Stimulated activated CD4-positive, alpha-beta T cell treated with anti-CD3 and anti-CD28 coated beads, TNF-alpha, amount 100 ng/mL, for 4 hours (primary cell): ENCODE measurements at places on chromosomes 2 and 18.

DNA sequence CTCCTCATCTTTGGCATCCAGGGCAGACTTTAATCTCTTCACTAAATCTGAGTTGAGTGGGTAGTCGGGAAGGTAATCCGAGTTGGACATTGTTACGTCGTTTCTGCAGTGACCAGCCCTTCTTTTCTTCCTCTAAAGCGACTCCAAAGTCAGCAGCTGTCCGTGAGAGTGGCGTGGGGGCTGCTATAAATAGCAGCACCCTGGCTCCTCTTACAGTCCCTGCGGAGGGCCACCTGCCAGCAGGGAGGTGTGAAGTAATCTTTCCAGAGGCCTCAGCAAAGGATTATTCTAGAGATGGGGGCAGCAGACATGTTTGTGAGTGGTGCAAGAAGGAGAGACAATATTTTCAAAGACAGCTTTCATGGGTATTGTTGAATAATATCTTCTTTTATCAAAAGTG is at the start of gene ASB18:
TSS of gene ASB18 (minus strand) at position 151 of the 400 bp plus-strand sequence. CDS start at position 90, 61 bp downstream.
- DNase-seq: no peak

GRCh38 chr2:54573537-54573919 is 117.4 kb downstream of the SPTBN1 start:
- no peak for DNase-seq

DNA sequence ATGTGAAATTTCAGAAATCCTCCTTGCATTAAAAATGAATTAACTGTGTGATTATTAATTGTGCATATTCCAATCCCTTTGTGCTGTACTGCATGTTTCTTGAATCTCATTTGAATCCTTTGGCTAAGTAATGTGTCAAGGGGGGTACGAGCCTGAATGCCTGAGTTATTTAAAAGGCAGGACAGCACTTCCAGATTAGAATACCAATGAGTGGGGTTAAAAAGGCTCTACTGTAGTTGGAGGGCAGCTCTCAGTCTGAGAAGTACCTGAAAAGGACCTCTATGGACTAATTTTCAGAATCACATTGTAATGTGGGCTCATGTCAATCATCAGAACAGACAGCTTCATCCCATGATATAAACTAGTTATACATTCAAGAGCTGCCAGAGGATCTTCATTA is 423.0 kb downstream of the GRB14 start:
- DNase-seq: no peak

GRCh38 chr2:128530025-128530573 is 211.4 kb upstream of the HS6ST1 start:
- no peak for DNase-seq

DNA sequence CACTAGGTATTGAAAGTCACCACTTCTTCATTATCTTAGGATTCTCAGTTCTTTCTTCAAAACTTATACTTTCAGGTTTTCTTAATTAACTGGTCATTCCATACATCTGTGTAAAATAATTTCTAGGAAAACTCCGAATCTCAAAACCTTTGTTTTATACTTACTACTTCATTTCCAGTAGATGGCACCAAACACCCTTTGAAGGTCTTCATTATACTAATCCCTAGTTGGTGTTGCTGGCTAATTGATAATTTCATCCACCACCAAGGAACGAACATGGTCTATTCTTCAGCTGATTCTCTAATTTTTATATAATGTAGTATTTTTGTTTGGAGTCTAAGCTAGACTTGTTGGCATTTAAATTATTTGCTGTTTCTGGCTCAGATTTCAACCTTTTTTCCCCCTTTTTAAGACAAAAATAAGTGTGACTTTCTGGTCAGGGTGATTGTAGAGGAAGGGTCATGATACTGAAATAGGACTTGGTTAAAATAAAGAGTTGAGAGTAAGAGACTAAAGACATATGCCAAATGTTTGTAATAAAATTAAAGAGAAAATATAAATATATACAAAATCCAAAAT is 2.8 kb upstream of the MXD1 start:
- no peak for DNase-seq

DNA sequence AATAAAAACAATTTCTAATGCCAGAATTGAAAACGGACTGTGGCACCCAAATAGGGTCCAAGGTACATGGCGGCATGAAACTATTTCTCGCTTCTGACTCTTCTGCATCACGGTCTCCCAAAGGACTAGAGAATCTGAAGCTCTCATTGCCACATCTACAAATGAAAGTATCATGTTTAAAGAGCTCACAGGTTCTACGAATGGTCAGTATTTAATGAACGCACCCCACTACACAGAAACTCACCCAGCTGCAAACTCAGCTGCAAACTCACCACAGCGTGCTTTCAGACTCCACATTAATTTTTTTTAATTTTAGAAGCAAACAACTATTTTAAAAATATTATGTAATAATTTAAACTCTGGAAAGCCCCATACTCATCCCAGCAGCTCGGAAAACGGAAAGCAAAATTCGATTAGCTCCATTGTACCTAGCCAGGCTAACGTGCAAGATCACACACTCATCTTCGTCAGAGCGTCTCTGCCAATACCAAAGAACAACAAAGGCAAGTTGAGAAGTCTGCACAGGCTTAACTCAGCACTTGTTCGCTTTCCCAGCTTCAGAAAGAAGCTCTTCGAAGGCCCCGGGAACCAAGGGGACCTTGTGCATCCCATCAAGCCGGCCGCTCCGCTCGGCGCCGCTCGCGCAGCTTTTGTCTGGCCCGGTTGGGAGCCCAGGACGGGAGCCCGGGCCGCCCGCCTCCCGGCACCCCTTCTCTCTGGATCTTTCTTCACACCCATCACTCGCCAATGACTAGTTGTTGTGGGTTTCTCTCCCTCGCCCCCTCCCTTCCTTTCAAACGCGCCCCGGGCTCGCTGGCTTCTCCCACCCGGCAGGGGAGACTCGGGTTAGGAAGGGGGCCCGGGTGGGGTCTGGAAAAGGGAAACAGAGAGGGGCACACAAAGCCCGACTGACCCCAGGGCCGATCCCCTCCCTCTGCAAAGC is 785 bp downstream of the CLASP1 start:
- peak; percentile 12 for DNase-seq

- no peak for DNase-seq
Observed at GRCh38 chr18:58076052-58076451, 32.0 kb downstream of the NEDD4L start.

DNA sequence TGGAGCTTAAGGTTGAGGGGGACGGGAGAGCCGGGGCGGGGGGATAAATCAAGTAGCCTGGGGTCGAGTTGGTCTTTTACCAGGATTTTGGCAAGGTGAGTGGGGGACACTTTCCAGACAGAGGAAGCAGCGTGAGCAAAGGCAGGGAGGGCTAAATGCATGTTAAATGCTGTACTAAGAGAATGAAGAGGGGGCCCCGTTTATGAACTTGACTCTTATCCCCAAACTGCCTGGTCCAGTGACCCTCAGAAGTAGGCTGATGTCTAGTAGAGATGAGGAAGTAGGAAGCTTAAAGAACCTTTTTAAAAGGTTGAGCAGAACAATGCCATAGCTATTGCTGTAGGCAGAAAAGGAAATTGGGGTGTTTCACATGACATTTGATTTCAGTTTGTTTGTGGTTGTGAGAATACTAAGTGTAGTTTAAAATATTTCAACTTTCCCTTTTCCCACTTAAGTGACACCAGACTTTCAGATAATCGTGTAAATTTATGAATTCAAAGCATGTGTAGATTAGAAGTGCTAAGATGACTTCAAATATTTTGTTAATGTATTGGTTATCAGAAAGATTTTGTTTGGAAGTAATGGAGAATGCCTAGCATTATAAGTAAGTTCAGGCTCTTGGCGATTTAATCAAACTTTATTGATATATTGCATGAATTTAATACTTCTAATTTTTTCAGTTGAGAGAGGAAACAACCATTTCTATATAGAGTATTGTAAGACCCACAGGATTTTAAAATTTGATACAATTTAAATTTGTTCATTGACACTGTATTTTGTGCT is 1.8 kb downstream of the REL start:
- no peak for DNase-seq

DNA sequence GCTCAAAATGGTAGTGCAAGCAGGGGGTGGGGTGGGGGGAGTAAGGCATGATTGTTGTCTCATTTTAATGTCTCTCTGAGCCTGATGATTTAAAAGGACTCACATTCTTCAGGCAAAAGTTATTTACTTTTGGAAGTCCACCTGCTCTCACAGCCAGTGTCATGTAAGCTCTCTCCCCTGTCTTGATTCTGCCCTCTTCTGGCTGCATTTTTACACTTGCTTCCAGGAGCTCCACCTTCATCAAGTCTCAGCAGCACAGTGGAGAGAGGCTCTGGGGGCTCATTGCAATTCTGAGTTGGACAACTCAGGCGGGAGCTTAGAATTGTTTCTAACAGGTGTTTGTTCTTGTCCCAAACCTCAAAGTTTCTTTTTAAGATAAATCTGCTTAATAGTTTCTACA is 39.2 kb downstream of the GNAL start:
- DNase-seq: no peak

- no peak for DNase-seq
Observed at GRCh38 chr2:119836455-119837142, 76.9 kb downstream of the PTPN4 start.

DNA sequence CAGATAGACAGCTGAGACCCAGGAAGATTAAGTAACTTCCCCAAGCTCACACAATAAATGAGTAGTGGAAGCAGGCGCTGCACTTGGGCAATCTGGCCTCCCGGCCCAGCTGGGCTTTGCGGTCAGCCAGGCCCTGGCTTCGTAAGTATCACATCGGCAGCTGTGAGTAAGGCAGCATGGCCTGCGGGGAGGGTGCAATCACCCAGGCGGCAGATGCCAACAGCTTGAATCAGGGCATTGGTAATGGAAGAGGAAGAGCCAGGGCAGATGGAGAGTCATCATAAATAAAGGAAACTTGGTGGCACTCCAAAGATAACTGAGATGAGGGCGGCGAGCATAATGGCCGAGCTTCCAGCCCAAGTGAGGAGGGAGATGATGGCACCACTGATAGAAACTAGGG is 217.9 kb upstream of the PID1 start:
- no peak for DNase-seq

GRCh38 chr2:128550389-128550788 is 231.7 kb upstream of the HS6ST1 start:
- no peak for DNase-seq

- DNase-seq: no peak
Observed at GRCh38 chr2:9573840-9574239, 18.2 kb upstream of the ADAM17 start.

GRCh38 chr18:49344825-49345224 is 115.6 kb downstream of the DYM start:
- no peak for DNase-seq

- no peak for DNase-seq
Observed at GRCh38 chr2:85455552-85456090, 37.1 kb downstream of the SH2D6 start.

DNA sequence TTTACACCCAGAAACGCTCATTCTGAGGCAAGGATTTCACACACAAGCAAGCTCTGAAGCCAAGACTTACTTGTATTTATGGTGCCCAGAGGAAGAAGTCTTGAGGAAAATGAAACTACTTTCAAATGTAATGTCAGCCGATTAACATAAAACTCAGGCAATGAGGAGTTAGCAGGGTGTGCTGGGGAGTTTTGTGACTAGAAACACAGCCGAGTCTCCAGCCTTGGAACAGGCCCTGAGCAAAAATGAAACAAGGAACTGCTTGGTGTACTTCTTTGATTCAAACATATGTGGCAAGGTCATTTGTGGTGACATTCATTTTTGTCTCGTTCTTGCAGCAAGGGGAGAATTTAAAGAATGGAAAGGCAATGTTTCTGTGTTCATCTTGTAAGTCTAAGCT is 4.5 kb downstream of the DYTN start:
- no peak for DNase-seq

DNA sequence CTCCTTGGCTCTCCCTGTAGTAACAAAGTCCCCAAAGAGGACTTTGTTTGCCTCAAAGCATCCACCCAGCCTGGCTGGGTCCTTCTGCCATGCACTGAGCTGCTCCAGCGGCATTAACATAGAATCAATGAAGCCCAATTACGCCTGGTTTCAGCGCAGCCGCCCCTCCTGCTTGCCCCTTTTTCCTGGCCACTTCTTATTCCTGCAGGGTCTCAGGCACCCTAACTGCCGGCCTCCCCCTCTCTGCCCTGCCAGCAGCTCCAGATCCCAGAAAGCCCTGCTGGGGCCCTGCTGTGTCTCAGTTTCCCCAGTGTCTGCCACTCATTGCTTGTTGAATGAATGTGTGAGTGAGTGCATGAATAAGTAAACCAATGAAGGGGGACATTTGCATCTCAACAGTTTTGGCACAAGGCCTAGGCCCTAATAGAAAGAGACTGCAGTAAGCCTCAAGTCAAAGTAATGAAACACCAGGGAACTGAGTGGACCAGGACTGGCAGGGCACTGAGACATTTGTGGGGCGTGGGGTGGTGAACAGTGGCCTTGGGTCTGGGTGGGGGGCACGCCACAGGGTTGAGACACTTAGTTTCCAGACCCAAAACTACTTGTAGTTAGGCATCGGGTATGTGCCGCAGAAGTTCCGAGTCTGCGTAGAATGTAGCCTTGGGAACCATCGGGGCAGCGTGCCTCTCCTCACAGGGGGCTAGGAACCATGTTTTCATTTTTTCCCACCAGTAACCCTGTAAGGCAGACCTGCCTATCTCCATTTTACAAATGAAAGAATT is 60.6 kb downstream of the SMAD7 start:
- no peak for DNase-seq

- DNase-seq: no peak
Observed at GRCh38 chr18:77658299-77658662, 408.6 kb downstream of the GALR1 start.

GRCh38 chr2:112239862-112240261 is 15.0 kb downstream of the ZC3H8 start:
- no peak for DNase-seq

GRCh38 chr18:7333025-7333562 is 102.2 kb downstream of the LRRC30 start:
- no peak for DNase-seq

GRCh38 chr2:148586522-148587128 is 57.9 kb upstream of the EPC2 start:
- DNase-seq: no peak

GRCh38 chr2:140013545-140014203 is 1233.5 kb upstream of the NXPH2 start:
- DNase-seq: no peak

- no peak for DNase-seq
Observed at GRCh38 chr2:185967335-185967734, 228.7 kb downstream of the FSIP2 start.

DNA sequence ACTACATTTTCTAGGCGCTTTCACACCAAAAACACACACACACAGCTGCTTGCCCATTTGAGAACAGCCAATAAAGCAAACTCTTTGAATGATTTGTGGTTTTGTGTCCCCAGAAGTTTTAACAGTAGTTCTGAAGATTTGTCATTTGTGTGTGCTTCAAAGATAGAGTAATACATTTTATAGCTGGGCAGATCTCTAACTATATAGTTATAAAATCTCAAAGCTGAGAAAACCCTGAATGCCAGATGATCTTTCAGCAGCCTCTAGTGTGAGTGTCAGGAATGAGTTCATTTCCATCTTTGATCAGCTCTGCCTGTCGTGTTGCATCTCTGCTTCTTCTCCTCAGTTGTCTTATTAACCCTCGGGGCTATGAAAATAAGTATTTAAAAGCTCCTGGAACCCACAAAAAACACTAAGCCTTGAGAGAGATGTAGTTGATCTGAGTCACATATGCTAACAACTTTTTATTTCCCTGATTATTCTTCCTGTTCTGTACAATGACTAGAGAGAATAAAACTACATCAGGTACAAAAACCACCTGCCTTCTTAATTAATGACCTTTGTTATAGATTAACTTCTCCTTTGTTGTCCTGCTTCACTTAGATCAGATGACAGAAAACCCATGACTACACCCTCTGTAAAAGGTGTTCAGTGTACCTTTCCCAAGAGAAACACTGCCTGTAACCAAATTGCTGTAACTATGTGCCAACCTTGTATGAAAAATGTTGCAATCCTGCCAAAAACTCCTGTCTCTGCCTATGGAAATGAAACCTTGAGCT is 30.0 kb upstream of the SLC3A1 start:
- no peak for DNase-seq

- DNase-seq: no peak
Observed at GRCh38 chr2:143463719-143464118, 334.5 kb downstream of the ARHGAP15 start.
